K562 (cell line): ENCODE measurements at places on chromosomes 7 and 10. TPM values are rescaled to one million over a fixed set of nuclear protein-coding genes. Genes with fewer than 3 reads are reported as not detected.

Gene SPAM1
- polyA plus RNA-seq: not detected in 2 replicates

Gene GBX1
- polyA plus RNA-seq: not detected in 2 replicates

Gene UNCX
- not detected in 2 replicates for polyA plus RNA-seq

Gene ATOH7
- polyA plus RNA-seq: 0.20 TPM in 1 of 2 replicates, not detected in the other

Gene THSD7A
- not detected in 2 replicates for polyA plus RNA-seq

Gene ADAM22
- 0.05 and 0.07 TPM in 2 replicates for polyA plus RNA-seq

Gene ANXA8
- not detected in 2 replicates for polyA plus RNA-seq

Gene SFMBT2
- polyA plus RNA-seq: 6.2 and 6.5 TPM in 2 replicates

Gene CCDC146
- 0.17 and 0.76 TPM in 2 replicates for polyA plus RNA-seq

Gene OR2A5
- polyA plus RNA-seq: not detected in 2 replicates

Gene UBTD1
- 0.92 and 1.6 TPM in 2 replicates for polyA plus RNA-seq

Gene FOXI2
- polyA plus RNA-seq: not detected in 2 replicates

Gene DGKB
- polyA plus RNA-seq: not detected in 2 replicates

Gene GIMAP2
- polyA plus RNA-seq: 0.37 and 0.57 TPM in 2 replicates

Gene FAM241B
- 9.5 and 11.1 TPM in 2 replicates for polyA plus RNA-seq

Gene BTAF1
- 32.0 and 39.5 TPM in 2 replicates for polyA plus RNA-seq

Gene SNX10
- 6.9 and 7.3 TPM in 2 replicates for polyA plus RNA-seq

Gene TFPI2
- polyA plus RNA-seq: 0.17 and 0.53 TPM in 2 replicates

Gene ZCCHC24
- polyA plus RNA-seq: 5.1 and 6.0 TPM in 2 replicates

Gene CAMK2B
- polyA plus RNA-seq: 0.05 and 0.08 TPM in 2 replicates
